Stimulated activated CD4-positive, alpha-beta T cell treated with anti-CD3 and anti-CD28 coated beads, Interleukin-1b, Interleukin-23, amount 100 ng/mL, for 1 hour (primary cell): ENCODE measurements at places on chromosomes 6 and 20.

DNA sequence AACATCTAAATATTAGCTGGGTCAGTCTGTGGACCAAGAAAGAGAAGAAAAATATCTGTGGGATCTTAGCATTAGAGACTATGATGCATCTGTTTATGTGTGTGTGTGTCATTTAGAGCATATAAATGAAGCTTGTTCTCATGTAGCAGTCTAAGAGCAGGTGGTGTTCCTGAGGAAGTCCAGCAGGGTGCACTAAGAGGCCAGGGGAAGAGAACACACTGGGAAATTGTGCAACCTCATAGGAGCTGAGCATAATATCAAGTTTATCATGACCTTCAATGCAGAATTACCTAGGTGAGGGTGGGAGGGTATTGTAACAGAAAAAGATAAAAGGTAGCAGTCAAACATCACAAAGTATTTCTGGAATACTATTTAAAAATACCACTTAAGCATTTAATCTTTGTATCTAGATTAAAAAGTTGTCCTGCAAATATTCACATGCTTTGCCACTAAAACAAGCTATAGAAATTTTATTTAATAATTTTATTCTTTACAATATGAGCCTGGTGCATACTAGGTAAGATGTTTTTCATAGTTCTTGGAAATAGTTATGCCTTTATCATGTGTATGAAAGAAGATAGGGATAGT is 80.5 kb downstream of the SMPDL3A start:
- no peak for DNase-seq

DNA sequence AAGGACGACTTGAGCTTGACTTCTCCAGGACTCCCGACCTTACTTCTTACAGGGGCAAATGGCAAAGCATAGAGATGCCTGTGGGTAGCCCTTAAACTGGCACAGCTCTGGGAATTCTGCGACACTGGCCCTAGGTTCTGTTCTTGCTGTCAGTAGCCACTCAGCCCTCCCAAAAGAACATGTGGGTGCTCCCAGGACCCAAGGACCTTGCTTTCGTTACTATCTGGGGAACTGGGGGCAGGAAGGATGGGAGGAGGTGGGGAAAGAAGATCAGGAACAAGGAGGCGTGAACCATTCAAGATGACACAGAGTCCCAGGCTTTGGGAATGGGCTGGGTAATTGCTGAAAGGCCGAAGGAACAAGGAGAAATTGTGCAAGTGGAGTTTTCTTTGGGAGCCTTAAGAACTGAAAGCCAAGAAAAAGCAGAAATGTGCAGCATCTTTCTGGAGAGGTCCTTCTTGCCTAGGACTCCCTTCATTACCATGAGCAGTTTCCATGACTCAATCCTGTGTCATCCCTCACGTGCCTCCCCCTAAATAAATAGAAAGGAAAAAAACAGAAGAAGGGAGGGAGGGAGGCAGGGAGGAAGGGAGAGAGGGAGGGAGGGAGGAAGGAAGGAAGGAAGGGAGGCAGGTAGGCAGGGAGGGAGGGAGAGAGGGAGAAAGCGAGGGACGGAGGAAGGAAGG is 284.6 kb upstream of the FOXQ1 start:
- no peak for DNase-seq

GRCh38 chr6:136361787-136362186 is 72.1 kb upstream of the BCLAF1 start:
- DNase-seq: no peak

DNA sequence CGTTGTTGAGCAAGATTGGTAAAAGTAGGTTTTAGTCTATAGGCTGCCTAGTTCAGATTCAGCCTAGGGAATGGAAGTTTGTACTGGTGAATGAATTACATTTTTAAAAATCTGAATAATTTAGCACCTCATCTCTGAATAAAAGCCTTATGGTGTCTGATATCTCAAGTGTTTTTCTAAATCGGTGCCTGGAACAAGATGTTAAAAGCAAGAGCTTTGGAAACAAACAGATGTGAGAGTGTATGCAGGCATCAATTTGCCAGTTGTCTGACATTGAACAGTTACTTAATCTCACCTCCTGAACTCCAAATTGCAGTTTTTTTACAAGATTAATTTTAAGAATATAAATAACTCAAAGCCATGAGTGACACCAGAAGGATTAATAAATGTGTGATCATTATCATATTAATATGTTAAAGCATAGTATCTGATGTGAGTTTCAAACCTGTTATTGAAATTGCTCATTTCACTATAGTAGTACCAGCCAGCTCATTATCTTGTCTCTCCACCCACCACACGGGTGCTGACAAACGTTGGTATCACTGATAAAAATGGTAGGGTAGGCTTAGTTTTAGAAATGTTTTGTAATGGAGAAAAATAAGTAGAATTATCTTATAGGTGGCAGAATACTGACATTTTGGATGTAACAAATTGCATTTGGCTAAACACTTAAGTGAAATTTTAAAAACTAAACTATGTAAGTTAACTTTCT is 157.3 kb downstream of the FAM83B start:
- no peak for DNase-seq

DNA sequence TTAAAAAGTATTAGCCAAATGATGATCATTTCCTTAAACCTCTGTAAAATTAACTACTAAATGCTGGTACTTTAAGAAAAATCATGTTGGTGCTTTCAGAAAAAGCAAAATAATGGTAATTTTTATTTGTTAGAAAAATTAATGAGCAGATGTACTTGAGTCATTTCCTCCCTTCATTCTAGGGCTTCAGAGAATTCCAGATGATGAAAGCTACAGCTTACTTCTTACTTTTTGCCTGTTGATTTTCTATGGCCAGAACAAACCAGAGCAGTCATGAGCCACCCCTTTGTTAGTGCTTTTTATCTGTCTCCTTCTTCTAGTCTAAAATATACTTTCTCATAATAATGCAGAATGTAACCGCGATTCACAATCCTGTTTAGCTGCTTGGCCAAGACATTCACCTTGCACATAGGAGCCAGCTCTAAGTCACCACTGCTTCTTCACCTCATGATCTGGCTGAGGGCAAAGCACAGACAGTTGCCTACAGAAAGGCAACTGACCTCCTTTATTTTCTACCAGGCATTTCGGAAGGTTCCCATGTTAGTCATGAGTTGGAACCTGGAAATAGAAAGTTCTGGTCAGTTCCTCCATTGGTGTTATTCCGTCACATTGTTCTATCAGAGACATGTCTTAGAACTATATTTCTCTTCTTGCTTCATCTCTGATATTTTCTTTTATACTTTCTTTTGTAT is 43.5 kb upstream of the TINAG start:
- DNase-seq: no peak
